ENCODE measurements at places on chromosomes 6 and 20.

GRCh38 chr6:89669002-89669401 lies 30.5 kb upstream of the LYRM2 start:
- DNase-seq, result no peak

DNA sequence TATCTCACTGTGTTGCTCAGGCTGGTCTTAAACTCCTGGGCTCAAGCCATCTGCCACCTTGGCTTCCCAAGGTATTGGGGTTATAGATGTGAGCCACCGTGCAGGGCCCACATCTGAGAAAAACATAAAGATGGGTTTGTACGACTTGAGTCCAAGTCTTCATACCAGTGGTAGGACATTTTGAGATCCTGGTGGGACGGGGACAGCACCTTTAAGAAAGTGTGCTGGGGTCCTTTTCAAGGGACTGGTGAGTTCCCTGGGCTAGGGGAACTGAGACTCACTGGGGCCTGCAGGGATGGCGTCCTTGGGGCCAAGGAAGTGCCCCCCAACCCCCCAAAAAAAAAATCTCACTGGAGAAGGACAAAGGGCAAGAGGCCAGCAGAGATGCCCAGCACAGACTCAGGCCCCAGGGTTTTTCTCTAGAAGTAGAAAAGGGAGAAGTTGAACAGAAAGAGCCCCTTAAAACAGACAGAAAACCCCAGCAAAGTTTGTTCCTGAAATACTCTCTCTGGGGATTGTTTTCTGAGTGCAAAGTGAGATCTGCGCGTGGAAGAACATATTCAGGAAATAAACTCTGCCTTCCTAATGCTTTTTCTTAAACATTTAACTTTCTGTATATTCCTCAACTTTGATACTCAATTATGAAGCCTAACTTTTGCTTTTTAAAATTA lies 10.7 kb downstream of the OSBPL2 start:
- no peak for DNase-seq

DNA sequence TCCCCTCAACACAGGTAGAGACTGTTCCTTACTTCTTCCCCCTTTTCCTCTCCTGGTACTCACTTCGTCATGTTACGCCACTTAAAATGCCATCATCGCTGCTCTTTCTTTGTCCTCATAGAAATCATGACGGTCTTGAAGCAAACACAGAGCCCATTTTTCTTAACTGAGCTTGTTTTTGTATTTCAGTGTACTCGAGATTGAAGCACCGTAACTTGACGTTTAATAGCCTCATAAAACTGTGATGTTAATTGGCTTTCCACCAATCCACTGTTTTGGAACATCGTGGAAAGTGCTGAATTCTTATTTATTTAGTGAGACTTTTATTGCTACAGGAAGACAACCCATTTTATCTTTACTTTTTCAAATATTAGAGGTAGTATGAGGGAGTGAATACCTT lies 38.7 kb downstream of the DUSP22 start:
- no peak for DNase-seq

GRCh38 chr6:22651731-22652130 lies 82.4 kb downstream of the HDGFL1 start:
- DNase-seq, result no peak

DNA sequence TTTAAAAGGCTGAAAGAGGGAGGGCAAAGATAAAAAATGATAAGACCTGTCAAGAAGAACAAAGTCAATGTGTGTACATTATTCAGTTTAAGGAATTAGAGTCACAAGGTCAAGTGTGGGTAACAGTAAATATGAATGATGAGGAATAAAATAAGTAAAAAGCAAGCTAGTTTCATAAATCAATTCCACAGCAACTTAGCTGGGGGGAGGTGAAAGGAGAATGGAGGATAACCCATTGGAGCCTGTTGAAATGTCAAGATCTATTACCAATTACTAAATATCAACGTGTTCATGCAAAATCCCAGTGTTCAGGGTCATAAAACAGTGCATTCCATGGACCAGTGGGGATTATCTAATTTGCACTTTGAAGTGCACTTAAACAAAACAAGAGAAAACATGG lies 242.9 kb downstream of the TBX18 start:
- DNase-seq, result no peak

DNA sequence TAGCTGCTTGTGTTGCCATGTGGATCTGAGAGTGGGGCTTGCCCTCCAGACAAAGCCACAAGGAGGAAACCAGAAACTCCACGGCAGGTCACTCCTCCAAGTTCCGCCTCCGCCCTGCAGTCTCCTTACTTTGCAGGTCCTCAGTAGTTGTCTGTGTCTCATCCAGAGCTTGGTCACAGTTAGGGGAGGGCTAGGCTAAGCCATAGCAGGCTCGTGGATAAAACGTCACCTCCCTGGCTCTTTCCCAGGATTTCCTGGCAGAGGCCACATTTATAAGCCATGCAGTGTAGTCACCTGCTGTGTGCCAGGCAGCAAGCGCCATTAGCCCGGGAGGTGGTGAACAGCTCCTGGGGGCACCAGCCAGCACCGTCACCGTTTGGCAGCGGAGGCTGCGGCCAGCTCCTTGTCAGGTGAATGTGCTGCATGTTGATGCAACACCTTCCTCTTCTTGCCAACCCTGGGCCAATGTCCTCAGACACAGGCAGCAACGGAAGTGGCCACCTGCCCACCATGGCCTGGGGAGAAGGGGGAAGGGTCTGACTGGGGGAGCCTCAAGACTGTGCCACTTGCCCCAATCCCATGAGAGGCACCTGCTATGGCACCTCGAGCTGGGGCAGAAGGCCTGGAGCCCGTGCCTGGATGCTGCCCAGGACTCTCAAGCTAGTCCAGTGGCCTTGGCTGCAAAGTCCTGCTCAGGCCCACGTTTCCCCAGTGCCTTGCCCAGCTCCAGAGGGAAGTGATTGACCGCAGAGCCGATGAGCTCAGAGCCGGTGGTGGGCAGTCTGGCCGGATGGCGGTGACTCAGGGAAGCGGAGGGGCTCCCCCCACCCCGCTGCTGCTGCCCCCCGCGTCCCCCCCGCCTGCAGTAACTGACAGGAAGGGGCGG lies 39.0 kb upstream of the SLCO4A1 start:
- peak; percentile 66 for DNase-seq

DNA sequence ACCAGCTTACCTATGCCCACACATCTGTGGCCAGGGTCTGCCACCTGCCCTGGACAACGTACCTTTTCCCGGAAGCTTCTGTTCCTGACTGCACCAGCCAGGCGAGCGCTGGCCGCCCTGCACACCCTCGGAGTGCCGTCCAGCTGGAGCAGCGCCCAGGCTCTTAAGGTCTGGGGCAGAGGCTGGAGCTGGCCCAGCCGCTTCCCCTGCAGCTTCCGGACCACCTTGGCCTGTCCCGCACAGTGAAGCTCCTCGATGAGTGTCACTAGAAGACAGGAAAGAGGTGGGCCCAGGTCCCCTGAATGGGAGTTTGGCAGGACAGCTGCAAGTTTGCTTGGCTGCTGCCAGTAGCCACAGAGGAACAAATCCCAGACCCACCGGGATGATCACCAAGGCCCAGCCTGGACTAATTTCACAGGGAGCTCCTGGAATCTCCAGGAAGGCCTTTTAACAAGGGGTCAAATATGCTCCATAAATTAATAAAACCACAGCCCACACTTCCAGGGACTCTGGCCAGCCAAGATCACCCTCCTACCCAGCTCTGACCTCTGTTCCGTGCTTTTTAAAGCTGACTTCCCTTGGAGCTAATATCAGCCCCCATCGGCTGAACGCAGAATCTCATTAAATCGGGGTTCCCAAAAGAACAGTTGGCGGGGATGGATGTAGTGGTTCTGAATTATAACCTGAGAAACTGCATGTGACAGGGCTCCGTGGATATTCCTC lies 82.3 kb downstream of the PTPN1 start:
- no peak for DNase-seq

DNA sequence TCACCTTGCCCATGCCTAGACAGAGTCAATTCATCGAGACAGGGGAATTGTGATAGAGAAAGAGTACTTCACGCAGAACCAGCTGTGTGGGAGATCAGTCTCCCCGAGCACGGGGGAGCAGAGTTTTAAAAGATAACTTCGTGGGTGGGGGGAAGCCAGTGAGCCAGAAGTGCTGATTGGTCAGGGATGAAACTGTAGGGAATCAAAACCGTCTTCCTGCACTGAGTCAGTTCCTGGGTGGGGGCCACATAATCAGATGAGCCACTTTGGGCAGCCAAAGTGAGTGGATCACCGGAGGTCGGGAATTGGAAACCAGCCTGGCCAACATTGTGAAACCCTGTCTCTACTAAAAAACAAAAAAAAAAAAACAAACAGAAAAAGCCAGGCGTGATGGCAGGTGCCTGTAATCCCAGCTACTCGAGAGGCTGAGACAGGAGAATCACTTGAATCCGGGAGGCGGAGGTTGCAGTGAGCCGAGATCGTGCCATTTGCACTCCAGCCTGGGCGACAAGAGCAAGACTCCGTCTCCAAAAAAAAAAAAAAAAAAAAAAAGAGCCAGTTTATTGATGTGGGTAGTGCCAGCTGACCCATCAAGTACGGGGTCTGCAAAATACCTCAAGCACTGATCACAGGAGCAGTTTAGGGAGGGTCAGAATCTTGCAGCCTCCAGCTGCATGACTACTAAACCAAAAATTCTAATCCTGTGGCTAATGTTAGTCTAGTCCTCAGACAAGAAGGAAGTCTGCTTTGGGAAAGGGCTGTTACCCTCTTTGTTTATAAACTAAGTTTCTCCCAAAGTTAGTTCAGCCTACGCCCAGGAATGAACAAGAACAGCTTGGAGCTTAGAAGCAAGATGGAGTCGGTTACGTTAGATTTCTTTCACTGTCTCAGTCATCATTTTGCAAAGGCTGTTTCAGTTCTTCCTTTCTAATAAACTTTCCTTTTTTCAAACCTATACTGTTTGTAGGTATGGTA lies 3.9 kb upstream of the TRIM39 start:
- no peak for DNase-seq

DNA sequence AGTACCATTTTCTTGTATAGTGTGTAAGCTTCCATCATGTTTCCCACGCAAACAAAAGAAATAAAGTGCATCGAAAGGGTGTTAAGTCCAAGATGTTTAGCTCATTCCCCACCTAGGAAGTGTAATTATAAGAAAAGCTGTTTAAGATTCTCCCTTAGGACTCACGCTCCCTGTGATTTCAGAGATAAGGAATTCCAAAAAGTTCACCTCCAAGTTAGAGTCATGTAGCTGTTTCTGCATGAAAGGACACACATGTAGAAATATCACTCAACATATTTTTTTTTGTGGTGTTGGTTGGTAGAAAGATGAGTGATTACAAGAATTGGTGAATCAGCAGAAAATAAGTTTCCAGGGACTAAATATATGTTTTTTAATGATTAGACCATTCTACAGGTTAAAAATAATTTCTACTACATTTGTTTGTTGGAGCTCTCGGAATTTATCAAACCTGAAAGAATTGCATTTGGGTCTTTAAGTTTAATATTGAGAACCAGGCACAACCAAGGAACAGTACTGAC lies 10.4 kb downstream of the OPN5 start:
- DNase-seq, result no peak

- DNase-seq, result no peak
Measured at GRCh38 chr6:110971468-110971867, 10.4 kb upstream of the RPF2 start.

DNA sequence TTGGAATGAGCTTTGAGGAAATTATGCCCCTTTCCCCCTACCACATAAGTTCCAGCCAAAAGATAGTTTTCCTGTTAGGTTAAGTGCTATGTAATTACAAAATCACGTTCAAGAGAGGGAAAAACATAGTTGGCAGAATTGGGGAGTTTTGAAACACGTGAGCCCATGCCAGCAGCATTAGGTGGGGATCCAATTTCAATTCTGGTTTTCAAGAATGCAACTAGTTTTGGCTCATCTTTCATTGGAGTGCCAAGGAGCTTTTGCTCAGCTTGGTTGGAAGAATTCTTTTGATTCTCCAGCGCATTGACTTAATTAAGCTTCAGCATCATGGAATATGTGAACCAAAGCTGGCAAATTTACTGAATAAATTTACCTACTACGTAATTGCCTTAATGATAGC lies 95.9 kb downstream of the SAMD5 start:
- DNase-seq, result no peak

DNA sequence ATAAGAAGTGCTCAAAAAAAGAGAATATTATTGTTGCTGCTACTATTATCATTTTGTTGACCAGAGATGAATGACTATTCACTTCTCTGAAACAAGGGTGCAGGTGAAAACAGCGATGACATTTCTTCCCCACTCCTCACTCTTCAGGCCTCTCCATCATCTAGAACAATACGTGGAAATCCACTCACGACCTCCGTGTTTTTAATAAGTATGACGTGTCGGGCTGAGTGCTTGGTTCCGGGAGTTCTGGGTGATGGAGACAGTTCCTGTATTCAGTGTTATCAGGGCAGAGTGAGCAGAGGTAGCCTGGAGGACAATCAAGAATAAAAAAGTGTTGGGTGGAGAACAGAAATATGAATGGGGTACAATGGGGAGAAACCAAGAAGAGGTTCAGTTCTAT lies 130.0 kb upstream of the ZNF217 start:
- no peak for DNase-seq

DNA sequence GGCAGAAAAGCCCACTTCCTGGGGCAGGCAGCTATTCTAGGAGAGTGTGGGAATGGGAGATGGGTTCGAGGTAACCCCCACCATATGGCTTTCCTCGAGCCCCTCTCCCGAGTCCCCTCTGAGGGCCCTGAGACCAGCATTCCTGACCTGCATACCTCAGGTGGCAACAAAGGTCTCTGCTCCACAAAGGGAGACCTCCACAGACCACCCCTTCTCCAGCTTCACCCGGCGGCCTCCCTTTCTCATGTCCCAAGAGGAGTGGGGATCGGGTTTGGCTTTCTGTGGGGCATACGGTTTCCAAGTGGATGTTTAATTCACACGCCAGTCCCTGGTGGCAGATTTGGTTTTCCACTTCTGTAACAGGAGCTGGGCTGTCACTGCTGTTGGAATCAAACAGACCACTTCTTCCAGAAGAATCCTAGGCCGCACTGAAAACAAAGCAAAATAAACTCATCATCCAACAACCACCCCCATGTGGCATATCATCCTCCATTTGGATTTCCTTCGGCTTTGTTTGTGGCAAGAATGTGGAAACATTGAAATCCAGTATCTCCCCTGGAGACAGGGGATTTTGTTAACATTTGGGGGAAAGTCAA lies 83.2 kb downstream of the DLL1 start:
- no peak for DNase-seq

DNA sequence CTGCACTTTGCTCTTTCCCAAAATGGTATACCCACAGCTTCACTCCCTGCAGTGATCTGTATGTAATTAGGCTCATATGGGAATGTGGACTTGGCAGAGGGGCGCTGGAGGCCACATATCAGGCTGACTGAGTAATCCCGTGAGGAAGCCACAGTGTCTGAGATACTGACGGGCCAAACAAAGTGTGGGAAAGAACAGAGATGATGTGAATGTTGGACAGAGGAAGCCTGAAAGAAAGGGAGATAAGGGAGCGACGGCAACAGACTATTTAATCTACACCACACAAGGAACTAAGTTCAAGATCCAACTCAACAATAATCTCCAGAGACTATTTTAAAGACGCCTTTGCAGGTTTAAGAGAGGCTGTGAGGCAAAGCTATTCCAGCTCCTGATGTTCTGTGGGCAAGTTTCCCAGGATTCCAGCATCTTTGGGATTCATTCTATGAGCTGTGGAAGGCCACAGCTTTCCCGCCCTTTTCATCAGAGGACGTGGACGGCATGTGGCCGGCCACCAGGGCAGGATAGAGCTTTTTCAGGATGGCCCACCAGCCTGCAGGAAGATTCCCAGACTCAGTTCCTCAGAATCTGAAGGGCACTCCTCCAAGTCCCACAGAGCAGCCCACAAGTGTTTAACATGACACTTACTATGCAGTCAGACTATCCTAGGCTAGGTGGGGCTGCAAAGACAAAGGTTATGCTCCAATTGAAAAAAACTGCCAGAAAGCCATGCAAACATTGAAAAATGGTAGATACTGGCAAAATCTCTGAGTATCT lies 237.5 kb downstream of the ATXN1 start:
- no peak for DNase-seq

- no peak for DNase-seq
Measured at GRCh38 chr6:156336733-156337132, 440.4 kb upstream of the ARID1B start.
